T47D (cell line): ENCODE measurements at places on chromosomes 12 and 14.

- peak; percentile 41 for DNase-seq
Observed at GRCh38 chr12:13000925-13001774, 1.1 kb upstream of the HEBP1 start.

DNA sequence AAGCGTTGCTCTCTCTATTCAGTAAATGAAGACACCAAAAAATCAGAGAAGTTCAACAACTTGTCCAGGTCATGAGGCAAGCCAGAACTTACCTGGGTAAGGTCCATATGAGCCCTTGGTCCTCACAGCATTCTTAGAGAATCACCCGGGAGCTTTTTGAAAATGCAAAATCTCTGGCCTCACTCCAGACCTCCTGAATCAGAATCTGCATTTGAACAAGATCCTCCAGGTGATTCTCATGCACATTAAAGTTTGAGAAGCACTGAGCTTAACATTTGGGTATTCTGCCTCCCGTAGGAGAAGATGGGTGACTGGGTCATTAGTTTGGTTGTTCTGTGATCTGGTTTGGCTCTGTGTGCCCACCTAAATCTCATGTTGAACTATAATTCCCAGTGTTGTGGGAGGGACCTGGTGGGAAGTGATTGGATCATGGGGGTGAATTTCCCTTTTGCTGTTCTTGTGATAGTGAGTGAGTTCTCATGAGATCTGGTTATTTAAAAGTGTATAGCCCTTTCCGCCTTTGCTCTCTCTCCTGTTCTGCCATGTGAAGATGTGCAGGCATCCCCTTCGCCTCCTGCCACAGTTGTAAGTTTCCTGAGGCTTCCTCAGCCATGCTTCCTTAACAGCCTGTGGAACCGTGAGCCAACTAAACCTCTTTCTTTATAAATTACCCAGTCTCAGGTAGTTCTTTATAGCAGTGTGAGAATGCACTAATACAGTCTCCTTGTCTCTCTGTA lies 221.2 kb downstream of the RAD51B start:
- no peak for DNase-seq

GRCh38 chr12:85423947-85424346 lies 143.9 kb downstream of the ALX1 start:
- no peak for DNase-seq

- DNase-seq, result no peak
Observed at GRCh38 chr12:105580821-105581352, 250.4 kb downstream of the C12orf75 start.

DNA sequence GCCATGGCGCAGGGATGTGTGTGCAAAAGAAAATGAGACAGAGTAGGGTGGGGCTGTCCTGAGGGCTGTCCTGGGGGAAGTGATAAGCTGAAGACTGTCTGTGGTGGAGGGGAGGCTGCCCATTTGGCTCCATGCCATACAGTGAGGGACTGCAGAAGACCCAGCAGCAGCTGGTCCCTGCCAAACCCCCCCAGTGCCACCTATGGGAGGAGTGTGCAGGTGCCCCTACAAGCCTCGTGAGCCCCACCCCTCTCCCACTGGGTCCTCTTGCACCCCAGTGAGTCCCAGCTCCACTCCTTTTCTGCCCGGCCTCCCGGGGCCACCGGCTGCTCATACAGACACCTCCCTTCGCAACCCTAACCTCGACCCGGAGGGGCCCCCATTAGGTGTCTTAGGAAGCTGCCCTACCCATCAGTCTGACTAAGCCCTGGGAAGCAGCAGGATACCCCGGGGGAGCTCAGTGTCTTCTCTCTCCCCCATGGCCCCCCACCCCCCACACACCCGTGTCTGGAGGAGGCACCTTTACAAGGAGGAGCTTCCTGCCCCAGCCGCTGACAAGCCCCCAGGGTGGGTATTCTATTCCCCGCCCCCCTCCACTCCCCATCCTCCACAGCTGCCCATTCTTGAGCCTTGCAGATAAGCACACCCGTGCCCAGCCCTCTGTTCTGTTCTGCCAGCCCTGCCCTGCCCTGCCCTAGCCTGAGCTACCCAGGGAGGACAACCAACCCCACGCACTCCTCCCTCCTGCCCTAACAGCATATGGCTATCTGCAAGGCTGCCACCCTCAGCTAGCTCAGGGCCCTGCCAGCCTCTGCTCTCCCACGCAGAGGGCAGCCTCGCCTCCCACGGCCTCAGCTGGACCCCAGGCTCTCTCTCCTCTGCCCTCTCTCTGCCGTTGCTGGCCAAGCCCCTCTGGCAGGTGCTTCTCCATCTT lies 41.9 kb downstream of the SLC6A12 start:
- no peak for DNase-seq

GRCh38 chr12:4483885-4484823 lies 38.5 kb upstream of the FGF6 start:
- no peak for DNase-seq

- no peak for DNase-seq
Observed at GRCh38 chr12:117158911-117159553, 31.2 kb downstream of the FBXO21 start.

GRCh38 chr12:67415473-67415872 lies 146.3 kb downstream of the CAND1 start:
- DNase-seq, result no peak

- DNase-seq, result no peak
Observed at GRCh38 chr12:43638806-43639205, 86.8 kb upstream of the ADAMTS20 start.

DNA sequence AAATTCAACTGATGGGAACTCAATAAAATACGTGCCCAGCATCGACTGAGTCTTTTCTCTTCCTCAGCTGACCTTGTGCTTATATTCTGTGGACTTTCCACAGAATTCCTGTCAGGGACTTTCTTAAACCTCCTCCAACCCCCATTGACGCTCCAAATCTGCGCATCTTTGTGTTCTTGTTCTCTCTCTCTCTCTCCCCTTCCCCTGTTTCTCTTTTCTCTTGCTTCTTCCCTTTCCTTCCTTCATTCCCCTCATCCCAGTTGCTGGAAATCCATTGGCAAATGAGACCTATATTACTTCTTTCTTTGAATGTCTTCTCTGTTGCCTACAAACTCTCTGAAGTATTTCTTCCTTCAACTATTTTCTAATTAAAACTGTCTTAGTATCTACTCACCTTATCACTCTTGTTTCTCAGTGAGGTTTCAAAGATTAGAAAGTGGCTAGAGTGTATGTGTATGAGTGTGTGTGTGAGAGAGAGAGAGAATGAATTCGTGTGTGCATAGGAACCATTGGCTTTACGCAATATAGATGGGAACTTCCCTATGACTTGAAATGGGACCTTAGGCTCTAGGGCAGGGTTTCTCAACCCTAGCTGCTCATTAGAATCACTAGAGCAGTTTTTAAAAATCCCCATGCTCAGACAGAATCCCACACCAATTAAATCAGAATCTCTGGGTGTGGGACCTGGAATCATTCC lies 41.8 kb upstream of the DHRS7 start:
- DNase-seq, result no peak

DNA sequence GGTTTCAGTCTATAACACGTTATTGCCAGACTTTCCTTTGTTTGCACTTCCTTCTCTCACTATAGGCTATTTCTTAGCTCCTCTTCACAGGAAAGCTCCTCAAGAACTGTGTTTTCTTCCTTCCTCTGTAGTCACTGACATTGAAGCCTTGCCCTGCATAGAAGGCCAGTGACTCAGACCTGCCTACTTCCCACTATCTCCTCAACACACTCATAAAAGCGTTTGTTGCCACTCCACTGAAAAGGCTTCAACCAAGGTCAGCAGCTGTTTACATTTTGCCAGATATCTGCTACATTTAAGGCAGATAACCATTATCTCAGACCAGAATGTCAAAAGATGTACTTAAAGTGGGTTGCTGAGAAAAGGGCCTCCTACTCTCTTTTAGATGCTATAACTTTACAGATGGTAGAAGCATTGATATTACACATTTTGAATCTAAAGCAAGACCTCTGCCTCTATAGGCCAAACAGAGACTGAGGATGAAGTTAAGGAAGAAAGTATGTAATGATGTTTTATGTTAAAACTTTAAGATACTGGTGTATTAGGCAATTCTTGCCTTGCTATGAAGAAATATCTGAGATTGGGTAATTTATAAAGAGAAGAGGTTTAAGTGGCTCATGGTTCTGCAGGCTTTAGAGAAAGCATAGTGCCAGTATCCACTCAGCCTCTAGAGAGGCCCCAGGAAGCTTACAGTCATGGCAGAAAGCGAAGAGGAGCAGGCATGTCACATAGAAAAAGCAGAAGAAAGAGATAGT lies 233.3 kb upstream of the FLRT2 start:
- no peak for DNase-seq

DNA sequence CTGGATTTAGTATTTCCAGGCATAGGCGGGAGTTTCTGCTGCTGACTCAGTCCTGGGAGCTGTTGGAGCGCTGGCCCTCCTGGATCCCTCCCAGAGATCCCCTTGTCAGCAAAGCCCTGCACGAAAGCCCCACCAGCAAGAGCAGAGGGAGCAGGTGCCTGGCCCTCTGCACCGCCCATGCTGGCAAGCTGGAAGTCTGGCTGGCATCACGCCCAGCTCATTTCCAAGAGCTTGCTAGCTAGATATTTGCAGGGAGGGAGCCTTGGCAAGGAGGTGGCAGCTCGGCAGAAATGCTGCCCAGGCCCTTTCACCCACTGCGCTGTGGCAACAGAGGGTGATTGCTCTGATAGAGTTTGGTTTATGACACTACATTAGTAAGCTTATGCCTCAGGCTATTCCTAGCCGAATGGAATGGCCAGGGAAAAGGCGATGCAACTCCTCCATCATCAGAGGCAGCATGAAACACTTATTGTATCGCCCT lies 193.9 kb downstream of the EMP1 start:
- DNase-seq, result peak; percentile 44

- DNase-seq, result no peak
Observed at GRCh38 chr12:66154776-66155175, 15.0 kb downstream of the TMBIM4 start.

DNA sequence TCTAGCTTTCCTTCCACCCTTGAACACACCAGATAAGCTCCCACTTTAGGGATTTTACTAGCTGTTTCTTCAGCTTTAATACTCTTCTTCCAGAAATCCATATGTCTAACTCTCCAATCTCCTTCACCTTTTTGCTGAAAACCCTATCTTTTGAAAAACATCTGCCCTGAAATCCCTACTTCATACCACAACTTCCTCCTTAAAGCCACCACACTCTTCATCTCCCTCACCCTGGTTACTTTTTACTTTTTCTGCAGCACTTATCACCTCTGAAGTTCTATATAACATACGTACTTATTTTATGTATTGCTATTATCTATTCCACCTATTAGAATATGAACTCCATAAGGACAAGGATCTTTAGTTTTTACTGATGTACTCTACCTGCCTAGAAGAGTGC lies 28.6 kb upstream of the PTPRQ start:
- no peak for DNase-seq

DNA sequence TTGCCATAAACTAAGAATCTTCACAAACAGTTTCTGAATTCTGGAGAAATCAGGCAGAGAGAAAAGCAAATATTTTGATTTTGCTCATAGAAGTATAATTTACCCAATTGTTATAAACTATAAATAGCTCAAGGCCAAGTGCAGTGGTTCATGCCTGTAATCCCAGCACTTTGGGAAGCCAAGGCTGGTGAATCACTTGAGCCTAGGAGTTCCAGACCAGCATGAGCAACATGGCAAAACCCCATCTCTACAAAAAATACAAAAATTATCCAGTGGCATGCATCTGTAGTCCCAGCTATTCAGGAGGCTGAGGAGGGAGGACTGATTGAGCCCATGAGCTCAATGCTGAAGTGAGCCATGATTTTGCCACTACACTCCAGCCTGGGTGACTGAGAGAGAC lies 19.6 kb upstream of the MMP19 start:
- DNase-seq, result no peak

GRCh38 chr12:124650912-124651311 lies 83.5 kb upstream of the NCOR2 start:
- no peak for DNase-seq

DNA sequence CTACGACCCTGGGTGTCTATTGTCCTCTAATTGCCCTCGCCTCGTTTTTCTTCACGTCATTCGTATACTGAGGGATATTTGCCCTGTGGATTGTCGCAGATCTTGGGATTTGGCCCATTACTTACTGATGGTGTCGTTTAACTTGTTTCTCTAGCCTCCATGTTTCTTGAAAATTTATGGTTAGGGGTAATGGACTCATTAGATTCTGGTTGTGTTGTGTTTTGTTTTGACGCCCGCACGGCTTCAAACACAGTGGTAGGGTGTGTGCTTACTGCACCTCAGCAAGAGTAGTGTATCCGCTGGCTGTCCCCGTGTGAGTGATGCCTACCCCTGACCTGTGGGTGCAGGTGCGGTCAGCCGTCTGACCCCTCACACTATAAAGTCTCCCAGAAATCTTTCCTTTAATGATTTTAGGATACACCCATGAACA lies 874 bp upstream of the RNU6-8 start:
- DNase-seq, result peak; percentile 43

GRCh38 chr12:125169870-125170269 lies 104.6 kb downstream of the AACS start:
- no peak for DNase-seq

- no peak for DNase-seq
Observed at GRCh38 chr12:99257672-99258071, 389.9 kb upstream of the GARIN6 start.
